ENCODE measurements at places on chromosomes 12 and 14.

DNA sequence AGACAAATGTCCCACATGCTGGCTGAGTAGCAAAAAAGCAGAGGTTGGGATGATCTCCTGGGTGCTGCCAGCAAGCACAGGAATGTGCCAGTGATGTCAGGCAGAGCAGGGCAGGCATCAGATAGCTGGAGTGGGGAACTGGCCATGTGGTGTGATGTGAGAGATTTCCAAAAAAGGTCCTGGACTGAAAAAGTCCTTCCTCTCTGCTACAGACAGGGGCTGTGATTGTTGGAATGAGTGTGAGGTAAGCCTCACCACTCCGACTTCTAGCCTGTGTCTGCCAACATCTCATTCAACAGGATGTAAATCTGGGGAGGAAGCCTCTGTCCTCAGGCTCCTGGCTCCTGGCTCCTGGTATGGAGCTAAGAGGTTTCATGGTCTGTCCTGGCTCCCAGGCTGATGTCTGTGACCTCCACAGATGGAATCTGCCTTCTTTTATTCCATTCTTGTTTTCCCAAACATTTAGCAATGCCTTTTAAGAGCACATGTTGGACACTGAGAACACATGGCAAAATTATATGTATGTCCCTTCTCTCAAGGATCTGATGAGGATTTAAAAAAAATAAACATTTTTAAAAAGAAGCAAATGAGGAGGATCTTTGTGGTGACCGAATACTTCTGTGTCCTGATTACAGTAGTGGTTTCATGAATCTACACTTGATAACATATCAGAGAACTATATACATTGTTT lies 50.1 kb upstream of the STK38L start:
- DNase-seq = no peak

GRCh38 chr12:8816448-8817050 lies 5.9 kb upstream of the A2ML1 start:
- DNase-seq = no peak

GRCh38 chr14:89325959-89326358 lies 91.1 kb downstream of the FOXN3 start:
- DNase-seq = no peak

DNA sequence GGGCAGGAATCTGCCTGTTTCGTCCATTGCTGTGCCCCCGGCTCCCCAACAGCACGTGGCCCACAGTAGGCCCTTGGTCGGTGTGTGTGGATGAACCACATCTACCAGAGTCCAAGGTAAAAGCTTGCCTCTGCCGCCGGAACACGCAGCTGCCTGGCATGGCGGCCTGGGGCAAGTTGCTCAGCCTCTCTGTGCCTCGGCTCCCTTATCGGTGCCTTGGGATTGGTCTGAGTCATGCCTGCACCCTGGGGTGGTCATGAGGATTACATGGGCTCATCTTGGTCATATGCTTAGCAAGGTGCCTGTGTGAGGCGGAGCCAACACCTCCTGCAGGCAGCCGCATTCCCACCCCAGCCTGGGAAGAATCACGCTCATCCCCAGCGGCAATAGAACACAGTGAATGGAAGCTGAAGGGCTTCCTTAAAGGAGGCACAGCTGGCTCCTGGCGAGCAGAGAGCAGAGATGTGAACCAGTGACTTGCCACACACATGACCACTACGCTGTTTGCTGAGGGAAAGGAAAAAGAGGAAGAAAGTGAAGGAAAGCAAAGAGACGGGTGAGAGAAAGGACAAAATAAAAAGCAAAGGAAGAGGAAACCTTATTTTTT lies 5.5 kb upstream of the SCARB1 start:
- DNase-seq = no peak

DNA sequence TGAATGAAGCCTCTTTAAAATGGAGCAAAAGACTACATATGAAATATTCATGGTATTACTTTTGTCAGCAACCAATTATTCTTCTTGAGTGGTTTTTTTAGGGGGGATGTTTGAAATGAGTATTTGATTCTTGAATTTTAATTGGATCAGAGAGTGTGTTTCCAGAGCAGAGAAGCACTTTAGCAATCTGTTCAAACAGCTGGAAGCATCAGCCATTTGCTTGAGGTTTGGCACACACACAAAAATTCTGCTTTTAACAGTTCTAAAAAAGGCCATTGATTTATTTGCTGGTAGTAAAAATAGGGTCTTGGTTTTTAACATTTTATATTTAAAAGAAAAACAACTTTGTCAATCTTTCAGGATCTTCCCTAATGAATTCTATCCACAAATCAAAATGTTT lies 292.7 kb downstream of the LRFN5 start:
- no peak for DNase-seq

DNA sequence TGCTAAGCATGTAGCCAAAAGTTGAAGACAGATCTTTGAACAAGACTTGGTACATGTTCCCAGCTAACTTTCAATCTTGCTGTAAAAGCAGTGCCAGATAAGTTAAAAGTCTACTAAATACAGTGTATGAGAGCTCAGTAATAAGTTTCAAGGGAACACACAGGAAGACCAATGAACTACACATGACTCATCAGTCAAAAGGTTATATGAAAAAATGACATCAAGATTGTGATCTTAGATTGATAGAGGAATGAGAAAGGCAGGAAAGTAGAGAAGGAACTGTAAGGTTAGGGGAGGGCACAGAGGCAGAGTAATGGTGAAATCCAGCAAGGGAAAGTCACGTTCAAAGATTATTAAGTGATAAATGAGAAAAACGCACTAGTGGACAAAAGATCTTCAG lies 249.9 kb upstream of the FLRT2 start:
- no peak for DNase-seq

DNA sequence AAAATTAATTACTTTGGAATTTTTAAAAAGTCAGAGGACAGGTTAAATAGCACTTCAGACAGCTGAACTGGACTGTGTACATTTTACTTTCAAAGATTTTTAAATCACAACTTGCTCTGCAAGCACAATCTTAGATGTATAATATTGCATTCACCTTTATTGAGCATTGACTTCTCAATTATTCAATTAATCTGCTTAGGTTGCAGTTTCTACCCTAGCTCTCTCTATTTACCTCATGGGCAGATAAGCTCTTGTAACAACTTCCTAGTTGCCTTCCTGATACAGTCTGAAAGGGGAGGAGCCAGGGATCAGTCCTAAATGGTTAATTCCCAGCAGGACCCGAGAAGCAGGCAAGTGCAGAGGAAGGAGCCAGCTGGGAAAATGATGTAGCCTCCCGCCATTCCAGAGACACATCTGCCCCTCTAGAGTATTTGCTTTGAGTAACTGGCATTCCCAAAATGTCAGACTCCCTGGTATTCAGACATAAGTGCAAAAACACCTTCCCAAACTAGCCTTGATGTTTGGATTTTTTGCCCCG lies 302.8 kb downstream of the GALC start:
- no peak for DNase-seq

GRCh38 chr12:27486961-27487360 lies 37.0 kb upstream of the PPFIBP1 start:
- no peak for DNase-seq

DNA sequence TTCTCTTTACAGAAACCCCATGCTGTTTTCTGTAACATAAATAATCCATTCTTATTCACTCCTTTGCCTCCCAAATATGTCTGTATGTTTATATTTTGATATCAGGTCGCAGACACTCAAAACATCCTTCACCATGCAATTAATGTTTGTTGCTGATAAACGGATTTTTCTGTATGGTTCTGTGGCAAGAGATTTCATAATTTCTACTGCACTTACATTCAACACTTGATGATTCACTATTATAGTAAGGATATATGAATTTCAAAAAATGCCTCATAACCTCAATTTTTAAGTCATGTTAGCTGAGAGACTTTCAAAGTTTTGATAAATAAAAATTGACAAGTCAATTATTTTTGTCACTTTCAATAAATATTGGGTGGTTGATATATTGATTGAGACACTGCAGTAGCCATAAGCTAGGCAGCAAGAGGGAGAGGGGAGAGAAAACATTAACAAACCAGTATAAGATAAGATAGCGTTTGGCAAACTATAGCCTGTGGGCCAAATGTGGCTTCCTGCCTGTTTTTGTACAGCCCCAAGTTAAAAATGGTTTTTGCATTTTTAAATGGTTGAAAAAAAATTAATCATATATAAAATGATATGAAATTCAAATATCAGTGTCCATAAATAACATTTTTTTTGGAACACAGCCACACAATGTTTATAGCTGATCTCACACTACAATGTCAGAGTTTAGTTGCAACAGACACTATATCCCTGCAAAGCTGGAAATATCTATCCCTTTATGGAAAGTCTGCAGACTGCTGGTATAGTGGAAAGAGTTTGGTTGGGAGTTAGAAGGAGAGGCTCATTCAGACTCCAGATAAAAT lies 18.3 kb downstream of the ALDH6A1 start:
- no peak for DNase-seq

DNA sequence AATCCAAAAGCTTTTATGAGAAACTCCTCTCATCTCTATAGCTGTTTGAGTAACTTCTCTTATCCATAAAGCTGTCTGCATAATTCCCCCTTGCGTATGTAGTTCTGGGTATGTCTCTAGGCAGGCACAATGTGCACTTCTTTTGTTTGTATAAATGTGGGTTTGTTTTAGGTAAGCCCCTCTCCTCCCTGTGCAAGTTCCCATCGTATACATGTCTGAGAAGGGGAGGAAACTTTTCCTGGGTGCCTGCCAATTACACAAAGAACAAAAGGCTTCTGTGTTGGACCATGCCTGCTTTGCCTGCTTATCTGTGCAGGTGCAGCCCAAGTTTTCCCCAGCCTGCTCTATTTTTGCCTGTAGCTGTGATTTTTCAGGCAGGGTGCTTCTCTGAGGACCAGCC lies 96.7 kb downstream of the CCER1 start:
- DNase-seq = peak; percentile 97

GRCh38 chr12:41223600-41223999 lies 35.5 kb downstream of the PDZRN4 start:
- no peak for DNase-seq

DNA sequence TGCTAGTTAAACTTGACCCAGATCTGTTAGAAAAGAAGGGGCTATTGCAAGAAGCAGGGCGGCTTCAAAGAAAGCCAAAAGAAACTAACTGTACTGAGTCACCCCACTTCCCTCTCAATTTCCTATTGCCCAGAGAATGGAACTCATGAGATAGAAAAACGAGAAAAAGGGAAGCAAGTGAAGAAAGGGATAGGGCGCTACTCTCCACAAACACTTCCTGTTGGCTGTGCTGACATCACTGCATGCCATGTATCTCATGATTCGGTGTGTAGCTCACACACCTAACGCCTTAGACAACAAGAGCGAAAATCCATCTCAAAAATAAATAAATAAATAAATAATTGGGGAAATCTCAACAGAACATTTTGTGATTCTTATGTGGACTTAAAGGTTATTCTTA lies 13.0 kb upstream of the P2RX4 start:
- no peak for DNase-seq

DNA sequence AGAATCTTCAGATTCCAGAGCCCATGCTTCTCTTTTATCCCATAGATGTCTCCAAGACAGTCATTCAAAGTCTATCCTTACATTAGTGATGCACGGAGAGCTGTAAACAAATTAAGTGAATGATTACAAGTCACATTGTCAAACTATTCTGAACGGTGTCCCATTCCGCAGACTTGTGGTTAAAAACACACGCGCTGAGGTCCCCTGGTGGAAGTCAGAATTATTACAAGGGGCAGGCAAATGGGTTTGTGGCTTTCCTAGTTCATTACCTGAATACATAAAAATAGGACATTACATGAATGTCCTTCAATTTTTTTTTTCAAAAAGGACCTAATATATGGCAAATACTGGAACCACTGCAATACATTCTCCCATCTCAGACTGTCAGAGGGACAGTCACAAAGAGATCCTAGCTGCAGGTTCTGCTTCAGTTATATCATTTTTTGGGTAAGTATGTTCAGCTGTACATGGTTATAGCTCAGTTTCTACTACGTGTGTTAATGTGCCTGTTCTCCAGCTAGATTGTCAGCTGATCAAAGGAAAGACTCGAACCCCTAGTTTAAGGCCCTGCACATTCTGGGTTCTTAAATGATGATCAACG lies 53.1 kb upstream of the STON2 start:
- DNase-seq = peak; percentile 62

GRCh38 chr12:112322882-112323547 lies 59.2 kb downstream of the HECTD4 start:
- DNase-seq = no peak

GRCh38 chr12:67068204-67068731 lies 200.9 kb upstream of the CAND1 start:
- no peak for DNase-seq

DNA sequence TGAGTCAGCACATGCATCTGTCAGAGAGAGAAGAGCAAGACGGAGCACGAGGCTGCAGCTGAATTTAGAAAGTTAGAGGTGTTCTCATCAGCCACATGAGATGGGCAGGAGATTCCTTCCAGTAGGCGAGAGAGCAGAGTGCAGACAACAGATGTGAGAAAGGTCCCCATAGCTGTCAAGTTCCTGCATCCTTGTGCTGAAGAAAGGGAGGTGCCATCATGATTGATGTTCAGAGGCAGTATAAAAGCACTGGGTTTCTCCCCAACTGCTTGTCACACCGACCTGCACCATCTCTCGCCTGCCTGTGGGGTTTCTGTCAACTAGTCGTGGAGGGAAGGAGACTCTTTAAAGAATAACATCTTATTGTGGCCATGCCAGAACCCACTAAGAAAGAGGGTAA lies at the start of gene MYBPC1:
MYBPC1 (plus strand) TSS at position 272 of the 400 bp plus-strand sequence; CDS start at position 372, 100 bp downstream.
- DNase-seq = no peak

- no peak for DNase-seq
Observed at GRCh38 chr14:73717266-73717665, 3.1 kb upstream of the PNMA1 start.

DNA sequence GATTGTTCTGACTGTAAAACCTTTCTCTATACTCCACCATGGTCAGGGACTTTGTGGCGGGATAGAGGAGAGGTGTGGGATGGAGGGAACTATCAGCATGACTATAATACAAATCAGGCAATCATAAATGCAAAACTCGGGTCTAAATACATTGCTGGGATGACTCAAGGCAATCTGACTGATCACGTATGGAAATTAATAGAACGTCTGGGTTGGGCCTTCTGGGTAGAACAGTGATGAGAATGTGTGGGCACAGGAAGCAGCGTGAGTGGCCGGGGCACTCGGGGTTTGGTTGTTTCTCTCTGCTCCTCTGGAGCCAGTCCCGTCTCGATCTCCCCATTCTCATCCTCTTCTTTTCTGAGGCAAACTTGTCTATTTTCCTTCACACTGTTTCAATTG lies 485.8 kb downstream of the VRK1 start:
- DNase-seq = peak; percentile 96

- no peak for DNase-seq
Observed at GRCh38 chr12:118036672-118037411, 20.3 kb downstream of the RFC5 start.

DNA sequence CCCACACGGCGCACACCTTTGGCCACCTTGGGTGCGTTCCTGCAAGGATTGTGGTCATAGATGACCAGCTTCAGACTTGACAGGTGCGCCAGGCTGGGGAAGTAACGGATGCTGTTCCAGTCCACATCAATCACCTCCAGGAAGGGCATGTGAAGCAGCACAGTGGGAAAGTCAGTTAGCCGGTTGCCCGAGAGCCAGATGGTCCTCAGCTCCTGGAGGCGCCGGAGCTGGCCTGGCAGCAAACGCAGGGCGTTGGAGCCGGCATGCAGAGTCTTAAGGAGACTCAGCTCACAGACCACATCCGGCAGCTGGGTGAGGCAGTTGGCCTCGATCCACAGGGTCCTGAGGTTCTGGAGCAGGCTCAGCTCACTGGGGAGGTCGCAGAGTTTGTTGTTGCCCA lies 581 bp downstream of the LRRC10 start:
- DNase-seq = no peak

- DNase-seq = no peak
Observed at GRCh38 chr14:99121319-99121875, 150.6 kb downstream of the BCL11B start.

Measured in NCI-H526 treated with DMSO at 0.1 percent for 48 hours (cell line).